ENCODE measurements at places on chromosomes 1 and 21.

GRCh38 chr1:109487261-109487660 is 3.6 kb downstream of the ATXN7L2 start:
- no peak for DNase-seq

- no peak for DNase-seq
Measured at GRCh38 chr21:15052459-15052763, 12.4 kb downstream of the NRIP1 start.

GRCh38 chr21:25858325-25858724 is 123.6 kb downstream of the GABPA start:
- DNase-seq: no peak

- no peak for DNase-seq
Measured at GRCh38 chr21:35332841-35333426, 283.8 kb upstream of the RUNX1 start.

DNA sequence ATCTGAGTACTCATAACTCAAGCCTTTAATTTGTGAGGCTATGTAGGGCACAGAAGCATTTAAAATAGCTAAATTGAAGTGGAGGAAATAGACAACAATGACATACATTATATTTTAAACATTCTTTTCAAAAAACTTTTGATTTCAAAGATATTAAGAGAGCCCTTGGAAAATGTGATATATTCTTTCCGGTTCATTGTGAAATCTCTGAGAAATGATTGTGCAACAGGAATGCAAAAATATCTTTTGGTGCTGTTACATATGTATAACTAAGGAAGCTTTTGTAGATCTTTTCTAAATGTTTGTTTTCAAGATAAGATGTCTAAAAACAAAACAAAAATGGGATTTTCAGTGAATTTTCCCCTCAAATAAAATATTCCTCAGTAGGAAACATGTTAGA is 185.2 kb downstream of the LEPR start:
- no peak for DNase-seq

DNA sequence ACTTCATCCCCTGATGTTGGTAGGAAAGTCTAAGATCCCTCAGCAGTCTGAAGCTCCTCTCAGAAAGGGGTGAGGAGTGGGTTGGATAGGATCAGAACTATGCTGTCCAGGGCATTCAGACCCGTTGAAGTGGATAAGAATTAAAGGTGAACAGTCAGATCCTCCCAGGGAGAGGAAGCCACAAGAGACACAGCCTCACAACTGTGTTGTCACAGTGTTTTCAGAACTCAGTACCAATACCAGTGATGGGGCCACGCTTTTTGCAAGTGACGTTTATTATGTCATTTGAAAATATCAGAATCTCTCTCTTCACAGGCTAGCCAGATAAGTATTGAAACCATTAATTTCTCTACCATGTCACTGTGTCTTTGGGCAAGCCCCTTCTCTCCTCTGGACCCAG is 15.4 kb upstream of the EPS15 start:
- DNase-seq: no peak

- DNase-seq: no peak
Measured at GRCh38 chr1:57142999-57143398, 177.2 kb upstream of the C8B start.

GRCh38 chr1:29096231-29096886 is 27.3 kb downstream of the TMEM200B start:
- DNase-seq: no peak

- no peak for DNase-seq
Measured at GRCh38 chr1:213041443-213041842, 9.6 kb upstream of the RPS6KC1 start.

- DNase-seq: no peak
Measured at GRCh38 chr1:47524272-47524671, 86.4 kb downstream of the FOXD2 start.
